CD14-positive monocyte (primary cell): ENCODE measurements at places on chromosomes 2 and 18.

GRCh38 chr2:26179446-26179913, 6.6 kb downstream of the GAREM2 start:
- DNase-seq = no peak

DNA sequence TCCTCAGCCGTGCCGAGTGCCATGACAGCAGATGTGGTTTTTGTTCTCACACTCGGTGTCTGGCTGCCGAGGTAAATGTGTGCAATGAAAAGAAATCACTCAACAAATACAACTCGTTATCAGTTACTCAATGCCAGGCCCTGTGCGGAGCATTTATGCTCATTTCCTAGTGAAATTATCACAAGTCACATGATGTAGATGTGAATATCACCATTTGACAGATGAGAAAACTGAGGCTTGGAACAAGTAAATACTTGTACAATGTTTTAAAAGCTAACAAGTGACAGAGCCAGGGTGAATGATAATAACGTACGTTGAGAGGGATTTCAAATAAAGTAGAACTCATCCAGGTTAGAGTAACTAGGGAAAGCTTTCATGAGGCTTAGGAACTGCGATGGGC, 174.7 kb downstream of the EIPR1 start:
- DNase-seq = no peak

GRCh38 chr2:54775710-54776109, 52.2 kb downstream of the EML6 start:
- DNase-seq = no peak

DNA sequence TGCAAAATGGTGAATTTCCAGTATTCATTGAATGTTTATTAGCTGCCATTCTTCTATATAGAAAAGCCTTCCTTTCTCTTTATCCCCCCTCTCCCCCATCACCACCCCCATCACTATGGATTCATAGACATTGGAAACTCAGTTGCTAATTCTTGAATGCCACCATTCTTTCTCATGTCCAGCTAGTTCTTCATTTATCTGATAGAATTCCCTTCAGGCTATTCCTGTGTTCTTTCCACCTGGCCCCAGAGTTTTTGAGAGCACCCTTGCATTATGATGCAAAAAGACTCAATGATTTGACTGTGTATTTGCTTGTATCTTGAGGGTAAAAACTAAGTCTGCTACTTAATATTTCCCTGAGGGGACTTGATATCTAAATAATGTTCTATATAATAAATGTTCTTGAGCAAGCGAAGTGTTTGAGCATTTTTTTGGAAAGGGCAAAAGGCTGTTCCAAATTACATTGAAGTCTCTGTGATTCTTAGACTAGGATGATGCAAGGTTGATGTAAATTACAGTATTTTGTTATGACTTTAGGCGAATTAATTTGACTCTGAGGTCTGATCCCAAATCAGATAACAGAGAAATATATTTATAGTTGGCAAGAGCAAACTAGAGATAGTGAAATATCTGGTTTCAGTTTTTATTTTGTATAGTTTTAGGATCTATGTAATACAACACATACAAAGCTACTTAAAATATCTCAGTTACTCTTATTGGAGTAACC, 18.8 kb upstream of the SOS1 start:
- no peak for DNase-seq

DNA sequence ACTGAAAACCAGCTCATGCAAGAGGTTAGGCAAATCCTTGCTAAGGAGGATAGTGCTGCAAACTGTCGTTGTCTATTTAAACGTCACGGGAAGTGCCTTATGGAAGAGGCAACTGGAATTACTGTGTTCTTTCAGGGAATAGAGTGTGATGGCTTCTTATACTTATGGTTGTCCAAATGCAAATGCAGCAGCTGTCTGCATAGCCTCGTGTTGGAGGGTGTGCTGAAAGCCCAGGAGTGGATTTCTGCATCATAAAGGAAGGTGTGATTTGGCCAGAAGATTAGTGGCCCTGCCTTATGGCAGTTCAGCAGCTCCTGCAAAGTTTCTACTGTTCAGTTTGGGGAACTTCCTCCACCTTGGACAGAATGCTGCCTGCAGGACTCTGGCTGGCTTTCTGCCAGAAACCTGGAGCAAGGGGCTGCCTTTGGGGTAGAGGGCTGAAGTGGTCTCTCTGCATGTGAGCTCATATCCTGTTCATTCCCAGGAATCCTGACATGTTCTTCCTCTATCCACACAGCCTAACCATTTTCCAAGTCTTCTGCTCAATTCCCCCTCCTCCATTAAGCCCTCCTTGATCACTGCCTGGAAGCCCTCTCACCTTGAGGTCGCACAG, 321.2 kb upstream of the CXCR4 start:
- DNase-seq = no peak

DNA sequence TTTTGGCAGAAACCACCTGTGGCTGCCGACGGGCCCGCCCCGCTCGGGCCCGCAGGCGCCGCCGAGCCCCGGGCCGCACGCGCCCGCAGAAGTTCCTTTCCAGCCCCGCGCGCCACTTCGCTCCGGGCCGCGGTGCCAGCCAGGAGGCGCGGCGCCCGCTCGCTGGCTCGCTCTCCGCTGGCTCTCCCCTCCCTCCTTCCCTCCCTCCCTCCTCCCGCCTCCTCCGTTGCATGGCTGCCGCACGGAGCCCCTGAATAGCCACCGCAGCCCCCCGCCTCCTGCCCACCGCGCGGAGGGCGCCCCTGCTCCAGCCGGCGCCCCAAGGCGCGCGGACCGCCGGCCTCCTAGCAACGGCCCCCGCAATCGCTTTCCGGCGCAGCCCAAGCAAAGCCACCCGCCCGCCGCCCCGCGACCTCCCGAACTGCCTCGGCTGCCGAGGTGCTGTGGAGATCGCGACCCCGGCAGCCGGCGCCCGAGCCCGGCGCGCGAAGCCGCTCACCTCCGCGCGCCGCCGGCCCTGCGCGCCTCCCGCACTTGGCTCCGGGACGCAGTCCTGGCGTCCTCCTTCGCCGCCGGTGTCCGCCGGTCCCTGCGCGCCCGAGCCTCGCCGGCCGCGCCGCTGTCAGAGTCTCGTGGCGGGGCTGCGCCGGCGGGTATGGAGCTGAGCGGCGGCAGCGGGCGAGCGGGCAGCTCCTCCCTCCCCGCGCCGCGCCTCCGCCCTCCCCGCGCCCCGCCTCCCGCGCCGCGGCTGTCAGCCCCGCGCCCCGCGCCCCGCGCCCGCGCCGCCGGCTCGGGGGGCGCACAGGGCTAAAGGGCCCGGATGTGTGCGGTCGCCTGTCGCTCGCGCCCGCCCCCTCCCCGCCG, at the start of gene ZBTB7C:
TSS of gene ZBTB7C (minus strand) at position 657 of the 864 bp plus-strand sequence.
- DNase-seq = no peak

DNA sequence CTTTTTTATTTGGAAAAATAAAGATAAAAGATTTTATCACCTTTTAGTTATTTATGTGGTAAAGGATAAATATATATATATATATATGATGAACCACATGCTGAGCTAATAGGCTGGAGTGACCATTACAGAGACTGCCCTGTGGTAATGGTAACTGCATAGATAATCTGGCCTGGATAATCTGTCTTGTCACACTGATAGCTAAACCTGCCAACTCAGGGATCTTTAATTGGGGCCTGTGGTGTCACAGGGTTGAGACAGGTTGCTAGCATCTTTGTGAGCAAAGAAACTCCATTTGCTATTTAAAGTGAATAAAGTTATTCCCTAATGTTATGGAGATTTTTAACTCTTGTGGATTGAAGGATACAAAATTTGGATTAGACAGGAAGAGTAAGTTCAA, 203.0 kb downstream of the PHLPP1 start:
- DNase-seq = no peak

DNA sequence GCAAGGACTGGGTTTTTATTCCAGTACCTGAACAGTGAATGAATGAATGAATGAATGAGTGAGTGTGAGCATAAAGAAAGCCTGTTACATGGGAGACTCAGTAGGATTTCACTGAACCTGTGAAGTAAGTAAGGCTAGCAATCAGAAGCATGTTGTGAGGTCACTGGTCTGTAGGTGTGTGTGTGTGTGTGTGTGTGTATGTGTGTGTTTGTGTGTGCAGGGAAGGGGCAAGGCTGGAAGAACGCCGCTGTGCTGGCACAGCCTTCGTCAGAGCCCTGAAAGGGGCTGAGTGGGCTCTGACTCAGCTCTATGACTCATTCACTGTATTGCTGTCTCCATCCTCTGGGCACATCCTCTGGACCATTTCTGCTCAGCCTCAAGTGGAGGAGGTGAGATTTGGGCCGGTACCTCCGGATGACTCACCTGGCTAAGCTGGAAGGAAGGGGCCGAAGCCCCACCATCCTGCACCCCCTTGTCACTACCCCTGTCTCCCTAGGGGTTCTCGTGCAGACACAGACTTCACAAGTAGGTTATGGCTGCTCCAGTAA, 51.4 kb upstream of the MRPL33 start:
- peak; percentile 86 for DNase-seq

DNA sequence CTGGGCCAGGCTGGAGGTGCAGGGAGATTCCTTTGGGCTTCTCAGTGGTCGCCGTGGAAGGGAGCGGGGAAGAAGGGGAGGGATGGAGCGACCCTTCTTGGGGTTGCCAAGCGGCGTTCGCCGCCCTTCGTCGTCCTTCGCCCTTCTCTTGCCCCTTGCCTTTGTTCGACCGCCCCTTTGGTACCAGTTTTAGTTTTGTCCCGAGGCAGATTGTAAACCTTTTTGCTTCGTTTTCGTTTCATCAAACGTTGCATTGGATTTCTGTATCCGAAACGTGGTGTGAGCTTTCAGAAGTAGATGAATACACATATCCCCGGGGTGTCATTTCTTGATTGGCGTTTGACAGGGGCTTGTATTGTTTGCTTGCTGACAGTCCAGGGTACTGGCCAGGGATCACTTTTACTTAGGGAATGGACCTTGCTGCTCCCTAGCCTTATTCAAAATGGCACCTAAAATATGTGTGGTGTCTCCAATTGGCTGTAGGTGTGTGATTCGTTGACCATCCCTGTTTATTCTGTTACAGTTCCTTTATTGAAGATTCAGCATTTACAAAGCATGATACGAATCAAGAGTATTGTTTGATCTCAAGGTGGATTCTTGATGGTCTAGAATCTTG, 788 bp downstream of the USP14 start:
- peak; percentile 1 for DNase-seq

DNA sequence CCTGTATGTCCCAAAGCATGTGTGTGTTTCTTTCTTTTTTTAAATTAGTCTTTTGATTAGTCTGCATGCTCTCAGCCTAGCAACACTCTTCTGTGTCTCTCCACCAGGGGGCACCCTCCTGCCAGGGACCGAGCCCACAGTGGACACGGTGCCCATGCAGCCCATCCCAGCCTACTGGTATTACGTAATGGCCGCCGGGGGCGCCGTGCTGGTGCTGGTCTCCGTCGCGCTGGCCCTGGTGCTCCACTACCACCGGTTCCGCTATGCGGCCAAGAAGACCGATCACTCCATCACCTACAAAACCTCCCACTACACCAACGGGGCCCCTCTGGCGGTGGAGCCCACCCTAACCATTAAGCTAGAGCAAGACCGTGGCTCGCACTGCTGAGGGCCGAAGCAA, 93.8 kb downstream of the NRP2 start:
- peak; percentile 26 for DNase-seq

DNA sequence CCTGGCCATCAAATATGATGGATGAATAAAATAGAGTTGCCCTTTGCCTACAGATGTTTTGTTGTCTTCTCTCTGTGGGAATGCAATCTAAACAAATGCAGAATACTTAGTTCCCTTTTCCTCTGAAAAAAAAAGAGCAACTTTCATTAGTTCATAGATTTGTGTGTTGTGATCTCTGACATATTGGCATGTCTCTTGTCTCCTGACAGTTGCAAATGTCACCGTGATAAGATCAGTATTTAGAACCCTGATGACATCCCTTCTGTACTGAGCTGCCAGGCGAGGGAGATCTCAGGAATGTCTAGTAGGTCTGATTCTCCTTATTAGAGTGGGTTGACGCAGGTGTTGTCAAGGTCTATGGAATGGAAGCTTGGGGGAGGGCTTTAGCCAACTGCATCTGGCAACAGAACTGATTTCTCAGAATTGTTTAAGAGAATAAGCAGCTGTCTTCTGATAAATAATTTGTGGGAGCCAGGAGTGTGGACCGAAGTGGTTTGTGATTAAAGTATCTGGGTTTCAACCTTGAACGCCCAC, 130.4 kb downstream of the GALR1 start:
- no peak for DNase-seq
